Ascending aorta (tissue), 2 donors: ENCODE measurements at places on chromosomes 7 and 10.

DNA sequence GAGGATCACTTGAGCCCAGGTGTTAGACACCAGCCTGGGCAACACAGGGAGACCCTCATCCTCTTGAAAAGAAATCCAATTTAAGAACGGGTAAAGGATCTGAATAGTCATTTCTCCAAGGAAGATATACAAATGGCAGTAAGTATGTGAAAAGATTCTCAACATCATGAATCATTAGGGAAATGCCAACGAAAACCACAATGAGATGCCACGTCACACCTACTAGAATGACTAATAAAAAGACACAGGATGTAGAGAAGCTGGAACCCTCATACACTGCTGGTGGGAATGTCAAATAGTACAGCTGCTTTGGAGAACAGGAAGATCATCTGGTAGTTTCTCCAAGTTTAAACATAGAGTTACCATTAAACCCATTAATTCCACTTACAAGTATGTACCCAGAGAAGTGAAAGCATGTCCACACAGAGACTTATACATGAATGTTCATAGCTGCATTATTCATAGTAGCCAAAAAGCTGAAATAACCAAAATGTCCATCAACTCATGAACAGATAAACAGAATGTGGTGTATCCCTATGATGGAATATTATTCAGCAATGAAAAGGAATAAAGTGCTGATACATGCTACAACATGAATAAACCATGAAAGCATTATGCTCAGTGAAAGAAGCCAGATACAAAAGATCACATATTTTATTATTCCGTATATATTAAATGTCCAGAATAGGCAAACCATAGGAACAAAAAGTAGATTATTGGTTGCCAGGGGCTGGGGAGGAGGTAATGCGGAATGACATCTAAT, 13.1 kb upstream of the ZMIZ2 start:
- DNase-seq: no peak

GRCh38 chr7:152504367-152504766, 68.6 kb upstream of the KMT2C start:
- no peak for DNase-seq

DNA sequence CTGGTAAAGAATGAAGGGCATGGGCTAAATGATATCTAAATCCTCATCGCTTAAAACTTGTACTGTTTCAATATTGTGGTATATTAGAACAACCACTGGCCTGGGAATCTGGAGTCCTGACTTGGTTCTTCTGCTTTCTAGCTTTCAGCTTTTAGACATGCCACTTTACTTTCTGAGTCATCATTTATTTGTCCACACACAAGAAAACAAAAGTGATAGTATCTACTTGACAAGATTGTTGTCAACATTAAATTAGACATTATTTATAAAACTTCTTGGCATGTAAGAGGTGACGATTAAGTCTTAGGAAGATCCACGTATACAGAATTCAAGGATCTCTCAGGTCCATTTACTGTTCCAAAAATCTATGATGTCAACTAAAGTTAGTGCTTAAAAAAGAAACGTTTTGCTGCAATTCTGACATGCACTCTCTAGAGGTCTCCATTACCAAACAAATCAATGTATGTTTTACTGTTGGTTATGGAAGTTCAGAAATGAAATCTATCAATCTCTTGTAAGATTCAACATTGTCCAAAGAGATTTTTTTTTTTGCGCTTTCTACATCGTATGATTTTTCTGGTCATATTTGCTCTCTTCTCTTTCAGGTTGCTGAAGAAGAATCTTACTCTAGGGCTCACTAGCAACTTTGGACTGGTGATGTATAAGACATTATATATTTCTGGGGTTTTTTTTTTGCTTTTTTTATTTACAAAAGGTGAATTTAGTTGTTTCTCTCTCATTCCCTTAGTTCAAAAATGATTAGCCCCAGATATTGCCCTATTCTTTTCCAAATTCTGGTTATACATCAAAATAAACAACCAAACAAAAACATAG, 53.6 kb upstream of the DYNC1I1 start:
- DNase-seq: no peak

GRCh38 chr10:25627606-25628005, 306.4 kb upstream of the MYO3A start:
- DNase-seq: no peak

- DNase-seq: no peak
These were observed 30.5 kb downstream of the SLC18A2 start for GRCh38 chr10:117271427-117271826.

DNA sequence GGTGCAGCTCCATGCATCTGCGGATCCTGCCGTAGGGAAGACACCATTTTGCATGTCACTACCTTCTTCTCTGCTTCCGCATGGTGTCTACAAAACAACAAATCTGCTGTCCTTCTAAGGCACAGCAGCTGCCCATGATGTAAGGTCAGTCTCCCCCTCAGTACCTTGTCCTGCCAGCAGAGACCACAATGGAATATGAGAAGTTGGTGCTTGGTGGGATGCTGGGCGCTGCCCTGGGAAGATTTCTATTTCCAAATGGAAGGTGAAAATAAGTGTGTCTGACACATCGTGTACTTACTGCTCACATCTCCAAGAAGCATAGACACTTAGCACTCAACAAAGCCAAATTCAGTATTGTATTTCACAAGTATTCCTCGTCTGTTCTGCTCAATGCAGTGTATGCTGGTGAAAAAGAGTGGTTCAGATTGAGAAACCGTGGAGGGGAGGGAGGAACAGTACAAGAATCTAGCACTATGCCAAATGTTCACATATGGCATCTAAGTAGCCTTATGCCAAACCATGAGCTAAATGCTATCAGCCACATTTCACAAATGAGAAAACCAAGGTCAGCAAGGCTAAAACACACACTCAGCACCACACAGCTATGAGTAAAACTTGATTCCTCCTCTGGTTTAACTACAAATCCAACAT, 95.0 kb downstream of the GRB10 start:
- DNase-seq: no peak

- no peak for DNase-seq
These were observed 35.5 kb downstream of the POM121L12 start for GRCh38 chr7:53070883-53071282.

GRCh38 chr10:97434055-97434454, 8.1 kb downstream of the PGAM1 start:
- DNase-seq: no peak

DNA sequence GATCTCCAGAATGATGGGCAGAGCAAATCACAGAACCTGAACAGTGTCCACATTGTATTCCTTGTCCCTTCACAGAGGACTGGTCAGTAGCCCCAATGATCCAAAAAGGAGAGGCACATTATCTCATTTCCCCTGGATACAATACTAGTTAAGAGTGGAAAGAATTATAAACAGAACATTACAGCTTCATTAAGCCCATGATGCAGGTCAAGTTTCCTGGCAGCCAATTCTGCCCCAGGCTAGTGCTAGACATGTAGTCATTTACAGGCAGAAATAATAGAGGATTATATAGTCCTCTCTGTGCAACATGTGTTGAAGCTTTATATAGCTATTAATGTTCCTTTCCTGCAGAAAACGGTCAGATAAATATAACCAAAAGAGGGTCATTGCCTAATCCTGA, 124.3 kb upstream of the WNT16 start:
- no peak for DNase-seq

DNA sequence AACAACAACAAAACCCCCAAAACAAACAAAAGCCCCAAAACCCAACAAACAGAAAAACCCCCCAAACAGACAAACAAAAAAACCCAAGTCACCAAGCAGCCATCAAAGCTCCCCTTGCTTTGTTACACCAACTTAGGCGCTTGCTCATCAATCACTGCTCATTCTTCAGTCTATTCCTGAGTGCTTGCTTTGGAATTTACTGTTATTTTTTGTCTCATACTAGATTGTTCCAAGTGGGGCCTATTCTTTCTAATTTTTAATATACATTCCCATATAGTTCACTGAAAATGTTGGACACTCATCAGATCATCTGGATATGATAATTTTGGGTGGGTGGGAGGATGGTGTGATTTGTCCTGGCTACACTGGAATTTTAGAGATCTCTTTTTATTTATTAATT, 126.0 kb upstream of the JCAD start:
- no peak for DNase-seq

GRCh38 chr10:86222336-86222650, 144.3 kb downstream of the GRID1 start:
- no peak for DNase-seq

DNA sequence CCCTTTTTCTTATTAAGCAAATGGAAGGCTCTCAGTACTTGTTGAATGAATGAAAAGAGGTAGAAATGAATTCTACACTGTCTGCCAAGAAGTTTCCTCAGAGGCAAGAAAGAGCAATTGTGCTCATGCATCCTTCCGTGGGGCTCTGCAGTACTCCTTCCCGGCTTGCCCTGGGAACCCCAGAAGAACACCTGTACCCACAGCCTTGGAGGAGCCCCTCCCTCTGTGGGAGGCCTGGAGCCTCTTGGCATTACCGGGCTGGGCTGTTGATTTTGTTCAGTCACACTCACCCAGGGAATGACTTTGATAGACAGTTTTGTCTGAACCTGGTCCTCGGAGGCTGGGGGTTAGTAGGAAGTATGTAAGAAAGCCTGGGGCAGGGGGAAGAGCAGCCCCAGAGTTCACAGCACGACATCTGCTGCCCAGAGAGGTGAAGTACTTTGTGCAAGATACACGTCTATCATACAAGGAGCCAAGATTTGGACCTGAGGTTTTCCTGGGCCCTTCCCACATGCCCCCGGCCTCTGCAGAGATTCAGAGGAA, 134.8 kb upstream of the GDF10 start:
- DNase-seq: no peak

DNA sequence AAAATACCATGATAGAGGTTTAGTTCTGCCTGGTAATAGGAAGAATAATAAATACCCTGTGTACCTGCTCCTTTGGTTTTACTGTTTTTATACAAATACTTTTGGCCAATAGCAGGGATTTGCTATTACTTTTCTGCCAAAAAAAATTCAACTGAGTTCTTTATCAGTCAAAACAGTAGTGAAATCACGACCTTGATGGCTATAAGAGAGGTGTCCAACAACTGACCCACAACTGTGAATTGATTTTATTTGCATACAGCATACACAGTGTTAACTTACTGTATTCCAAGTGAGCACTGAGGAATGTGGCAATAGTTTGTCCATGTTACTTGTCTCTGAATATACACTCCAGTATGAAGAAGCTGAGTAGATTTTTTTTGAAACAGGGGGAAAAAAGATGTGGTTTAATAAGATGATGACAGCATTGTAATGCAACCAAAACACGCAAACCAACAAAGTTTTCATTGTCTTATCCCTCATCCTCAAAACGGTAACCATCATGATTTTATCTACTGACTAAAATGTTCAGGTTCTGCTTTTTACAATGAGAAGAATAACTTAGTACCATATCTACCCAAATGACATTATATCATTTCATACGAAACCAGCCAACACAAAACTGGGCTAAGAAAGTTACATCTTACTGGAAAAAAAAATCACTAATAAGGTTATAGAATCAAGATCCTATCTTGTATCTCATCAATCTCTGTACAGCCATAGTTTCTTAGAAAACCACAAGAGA, 63.3 kb downstream of the GSAP start:
- no peak for DNase-seq

GRCh38 chr10:78914502-78915189, 154.1 kb upstream of the ZMIZ1 start:
- no peak for DNase-seq

GRCh38 chr10:103350175-103350516, 794 bp downstream of the PCGF6 start:
- no peak for DNase-seq

DNA sequence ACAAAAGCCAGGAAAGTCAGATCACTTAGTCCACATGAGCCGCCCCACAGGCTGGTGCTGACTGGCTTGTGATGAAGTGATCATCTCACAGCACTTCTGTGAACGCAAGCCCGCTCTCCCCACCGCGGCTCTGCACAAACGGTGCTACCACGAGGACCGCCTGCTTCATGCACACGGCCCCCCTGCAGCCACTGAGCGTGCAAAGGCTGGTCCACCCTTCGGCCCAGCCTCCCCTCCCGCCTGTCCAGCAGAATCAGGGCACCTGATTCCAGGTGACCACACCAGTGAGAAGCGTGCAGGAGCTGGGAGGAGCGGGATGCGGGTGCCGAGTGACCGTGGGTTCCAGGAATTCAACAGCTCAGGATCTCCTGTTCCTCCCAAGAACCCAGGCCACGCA, 32.2 kb downstream of the MAD1L1 start:
- DNase-seq: no peak

- DNase-seq: no peak
These were observed 49.4 kb downstream of the DPYSL4 start for GRCh38 chr10:132236161-132236560.

DNA sequence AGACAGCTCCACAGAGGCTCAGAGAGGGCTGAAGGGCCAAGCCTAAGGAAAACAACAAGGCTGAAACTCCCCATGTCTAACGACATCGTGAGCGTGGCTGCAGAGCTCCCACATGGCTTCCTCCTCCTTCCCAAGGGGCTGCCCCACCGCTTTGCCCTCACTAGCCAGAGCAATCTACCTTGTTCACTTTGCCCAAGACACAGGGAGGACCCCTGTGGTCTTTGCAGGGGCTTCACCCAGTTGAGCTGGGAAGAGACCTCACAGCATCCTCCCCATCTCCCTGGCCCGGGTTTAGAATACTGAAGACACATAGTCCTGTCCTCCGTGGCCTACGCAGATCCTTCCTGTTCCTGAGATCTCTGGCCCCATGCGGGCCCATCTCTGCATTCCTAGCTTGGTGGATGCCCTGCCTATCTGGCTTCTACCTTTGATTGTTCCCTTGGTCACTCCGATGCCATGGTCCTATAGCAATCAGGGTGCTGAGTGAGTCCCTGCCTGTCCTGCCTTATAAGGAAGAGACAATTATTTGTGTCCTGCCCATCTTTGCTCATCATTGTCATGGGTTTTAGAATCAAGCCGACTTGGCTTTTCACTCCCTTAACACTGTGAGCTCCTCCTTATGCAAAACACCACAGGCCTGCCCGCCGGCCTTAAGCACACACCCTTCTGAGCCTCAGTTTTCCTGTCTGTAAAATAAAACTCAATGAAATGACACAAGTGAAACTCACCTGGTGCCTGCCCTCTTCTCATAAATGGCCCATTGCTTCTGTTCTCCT, 73.2 kb downstream of the PARP12 start:
- no peak for DNase-seq

GRCh38 chr7:303884-304573, 14.1 kb downstream of the FOXL3 start:
- no peak for DNase-seq

- DNase-seq: no peak
These were observed 214.0 kb upstream of the KLF14 start for GRCh38 chr7:130947792-130948580.

GRCh38 chr10:129049501-129049900, 417.5 kb upstream of the MGMT start:
- DNase-seq: no peak

- no peak for DNase-seq
These were observed 57.1 kb downstream of the COL28A1 start for GRCh38 chr7:7478569-7478968.

DNA sequence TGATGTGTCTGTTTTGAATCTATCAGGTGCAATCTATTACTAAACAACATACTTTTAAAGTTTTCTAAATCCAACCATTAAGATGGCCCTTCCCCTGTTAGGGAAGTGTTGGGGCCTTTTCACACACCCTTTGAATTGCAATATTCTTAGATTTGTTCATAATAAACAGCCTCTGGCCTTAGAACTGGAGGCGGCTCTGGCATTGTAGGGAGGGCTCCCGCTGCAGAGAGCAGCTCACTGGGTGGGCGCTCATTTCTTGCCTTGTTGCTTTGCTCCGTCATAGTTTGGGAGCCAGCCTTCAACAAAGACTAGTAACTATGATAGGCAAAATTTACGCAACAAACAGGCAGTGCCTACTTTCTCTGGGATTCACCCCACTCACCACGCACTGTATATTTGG, 4.2 kb upstream of the HOXA10 start:
- DNase-seq: no peak

- DNase-seq: no peak
These were observed 330.0 kb upstream of the C7orf33 start for GRCh38 chr7:148260599-148260998.
